ENCODE measurements at places on chromosomes 12 and 14.

GRCh38 chr12:107533218-107533617 is 152.4 kb upstream of the PWP1 start:
- no peak for DNase-seq

DNA sequence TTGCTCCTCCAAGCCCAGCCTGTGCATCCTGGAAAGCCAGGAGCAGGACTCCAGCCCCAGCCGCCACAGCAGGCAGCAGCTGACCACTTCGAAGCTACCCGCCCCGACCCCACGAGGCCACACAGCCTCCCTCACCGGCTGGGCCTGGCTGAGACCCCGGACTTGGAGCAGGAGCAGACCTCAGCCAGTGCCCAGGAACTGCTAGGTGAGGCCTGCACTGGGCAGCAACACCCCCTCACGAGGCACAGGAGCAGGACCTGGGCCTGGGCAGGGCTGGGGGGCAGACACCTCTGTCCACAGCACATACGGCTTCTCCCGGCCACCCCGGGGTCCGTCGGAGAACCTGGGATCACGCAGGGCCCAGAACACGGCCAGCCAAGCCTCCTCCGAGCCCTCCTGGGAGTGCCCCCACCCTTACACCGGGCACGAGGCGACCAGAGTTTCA is 137.4 kb upstream of the C14orf180 start:
- DNase-seq: no peak

- DNase-seq: no peak
Measured at GRCh38 chr12:62732861-62733427, 202.0 kb downstream of the PPM1H start.

- no peak for DNase-seq
Measured at GRCh38 chr14:53265025-53265424, 111.9 kb upstream of the DDHD1 start.

DNA sequence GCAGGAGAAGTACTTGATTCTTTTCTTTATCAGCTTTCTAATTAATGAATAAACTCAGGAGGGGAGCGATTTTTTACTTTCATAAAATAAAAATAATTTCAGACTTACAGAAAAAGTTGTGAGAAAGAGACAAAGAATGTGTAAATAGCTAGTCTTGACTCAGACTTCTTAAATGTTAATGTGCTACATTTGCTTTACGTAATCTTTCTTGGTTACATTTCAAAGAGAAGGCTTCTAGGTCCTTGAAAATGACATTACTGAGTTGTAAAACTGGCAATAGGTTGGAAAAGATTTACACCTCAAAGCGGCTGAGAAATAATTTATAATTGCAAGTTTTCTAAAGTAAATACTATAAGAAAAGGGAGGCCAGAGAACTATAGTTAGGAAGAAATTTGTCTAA is 28.6 kb downstream of the GABARAPL1 start:
- DNase-seq: no peak

- DNase-seq: no peak
Measured at GRCh38 chr14:104201496-104201895, 63.1 kb downstream of the KIF26A start.

DNA sequence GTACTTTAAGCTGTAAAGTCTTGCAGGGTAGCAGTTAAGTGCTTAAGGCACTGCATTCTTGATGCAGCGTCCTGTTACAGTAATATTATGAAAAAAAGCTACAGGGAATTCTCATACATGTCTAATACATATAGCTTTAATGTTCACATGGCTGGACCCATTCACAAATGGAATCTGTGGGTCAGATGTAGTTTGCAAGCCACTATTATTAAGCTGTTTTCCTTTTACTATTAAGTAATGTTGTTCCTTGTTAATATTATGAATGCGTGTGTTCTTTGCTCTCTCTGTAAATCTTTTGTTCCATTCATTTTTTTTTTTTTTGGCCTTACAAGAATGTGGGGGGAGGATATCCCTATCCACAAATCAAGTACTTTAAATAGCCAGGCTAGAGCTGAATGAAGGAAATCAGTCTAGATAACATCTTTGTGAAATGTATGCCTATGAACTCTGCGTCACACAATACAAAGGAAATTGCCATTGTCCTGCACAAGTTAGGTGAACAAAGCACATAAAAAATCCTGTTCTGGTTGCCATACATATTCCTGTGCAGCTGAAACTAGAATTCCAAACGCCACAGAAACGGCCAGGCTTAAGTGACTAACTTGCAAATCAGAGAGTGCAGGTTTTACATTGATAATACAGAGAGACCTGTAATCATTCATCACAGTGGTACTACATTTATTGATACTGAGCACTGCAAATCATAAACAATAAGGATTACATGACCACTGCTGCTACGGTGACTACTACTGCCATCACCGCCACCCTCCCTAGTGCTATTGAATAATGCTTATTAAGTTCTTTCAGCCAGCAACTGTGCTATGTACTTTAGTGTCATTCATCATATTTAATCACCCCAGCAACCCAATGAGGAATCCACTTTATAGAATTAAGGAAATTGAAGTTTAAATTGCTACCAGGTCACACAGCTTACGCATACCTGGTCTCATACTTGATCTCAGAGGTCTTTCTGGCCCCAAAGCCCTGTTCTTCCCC is 111.9 kb downstream of the HMGA2 start:
- no peak for DNase-seq

DNA sequence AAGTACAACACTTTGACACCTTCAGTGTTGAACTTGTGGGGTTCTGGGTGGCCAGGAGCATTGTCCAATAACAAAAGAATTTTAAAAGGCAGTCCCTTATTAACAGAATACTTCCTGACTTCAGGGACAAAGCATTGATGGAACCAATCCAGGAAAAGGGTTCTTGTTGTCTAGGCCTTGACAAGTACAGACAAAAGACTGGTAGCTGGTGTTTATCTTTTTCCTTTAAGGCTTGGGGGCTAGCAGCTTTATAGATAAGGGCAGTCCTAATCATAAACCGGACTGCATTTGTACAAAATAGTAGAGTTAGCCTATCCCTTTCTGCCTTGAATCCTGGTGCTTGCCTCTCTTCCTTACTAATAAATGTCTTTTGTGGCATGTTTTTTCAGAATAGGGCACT is 27.4 kb downstream of the FAM177A1 start:
- DNase-seq: no peak

DNA sequence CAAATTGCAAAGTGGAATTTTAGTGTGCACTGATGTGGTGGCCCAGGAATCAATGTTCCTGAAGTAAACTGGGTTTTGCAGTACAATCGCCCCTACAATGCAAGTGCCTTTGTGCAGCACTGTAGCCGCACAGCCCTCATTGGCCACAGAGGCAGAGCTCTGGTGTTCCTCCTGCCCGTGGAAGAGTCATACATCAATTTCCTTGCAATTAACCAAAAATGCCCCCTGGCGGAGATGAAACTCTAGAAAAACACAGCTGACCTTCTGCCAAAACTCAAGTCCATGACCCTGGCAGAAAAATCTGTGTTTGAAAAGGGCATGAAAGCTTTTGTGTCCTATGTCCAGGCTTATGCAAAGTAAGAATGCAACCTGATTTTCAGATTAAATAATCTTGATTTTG is 117.9 kb upstream of the PRB2 start:
- no peak for DNase-seq

- no peak for DNase-seq
Measured at GRCh38 chr12:92138144-92138543, 7.5 kb downstream of the BTG1 start.

DNA sequence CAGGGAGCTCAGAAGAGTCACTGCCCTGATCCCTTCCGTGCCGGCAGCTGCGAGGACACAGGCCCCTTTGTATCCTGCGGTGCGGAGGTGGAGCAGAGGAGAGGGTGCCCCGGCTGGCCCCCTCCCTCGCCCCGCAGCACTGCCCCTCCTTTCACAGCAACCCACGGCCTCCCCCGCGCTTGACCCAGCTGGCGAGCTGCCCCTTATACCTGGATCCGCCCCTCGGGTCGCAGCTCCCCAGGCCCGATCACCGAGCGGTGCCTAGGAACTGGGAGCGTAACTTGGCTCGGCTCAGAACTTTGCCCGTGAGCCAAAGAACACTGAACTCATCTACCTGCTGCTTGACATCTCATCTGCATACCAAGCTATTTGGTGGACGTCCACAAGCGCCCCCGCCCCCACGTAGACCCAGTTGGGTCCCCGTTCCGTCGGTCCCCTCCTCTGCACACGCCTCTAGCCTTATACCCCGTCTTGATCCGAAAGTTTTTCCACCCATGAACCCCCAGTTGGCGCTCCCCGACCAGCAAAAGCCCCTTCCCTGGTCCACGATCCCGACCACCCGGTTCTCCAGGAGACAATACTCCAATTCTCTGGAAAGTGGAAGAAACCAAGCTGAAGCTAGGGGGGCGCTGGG is 697 bp upstream of the DNAJC14 start:
- DNase-seq: no peak

GRCh38 chr12:21221778-21222177 is 90.8 kb downstream of the SLCO1B1 start:
- DNase-seq: no peak

DNA sequence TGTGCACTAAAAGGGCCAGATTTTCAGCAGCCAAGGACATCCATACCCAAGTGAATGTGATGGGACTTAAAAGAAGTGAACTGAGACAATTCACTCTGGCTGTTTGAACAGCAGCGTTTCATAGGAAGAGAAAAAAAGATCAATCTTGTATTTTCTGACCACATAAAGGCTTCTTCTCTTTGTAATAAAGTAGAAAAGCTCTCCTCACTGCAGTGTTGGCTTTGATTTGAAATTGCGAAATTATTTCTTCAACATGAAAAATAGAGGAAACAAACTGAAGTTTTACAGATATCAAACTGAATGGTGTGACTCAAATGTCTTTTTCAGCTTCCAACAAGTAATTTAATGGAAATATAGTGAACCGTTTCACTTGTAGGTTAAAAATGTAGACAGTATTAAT is 11.3 kb upstream of the KCNMB4 start:
- no peak for DNase-seq

DNA sequence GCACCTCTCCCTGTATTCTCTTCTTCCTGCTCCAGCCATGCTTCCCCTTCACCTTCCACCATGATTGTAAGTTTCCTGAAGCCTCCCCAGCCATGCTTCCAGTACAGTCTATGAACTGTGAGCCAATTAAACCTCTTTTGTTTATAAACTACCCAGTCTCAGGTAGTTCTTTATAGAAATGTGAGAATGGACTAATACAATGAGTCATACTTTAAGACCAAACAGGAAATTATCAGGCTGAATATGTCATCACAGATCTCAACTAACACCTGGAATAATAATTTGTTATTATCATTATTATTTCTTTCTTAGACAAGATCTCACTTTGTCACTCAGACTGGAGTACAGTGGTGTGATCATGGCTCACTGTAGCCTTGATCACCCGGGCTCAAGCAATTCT is 85.4 kb downstream of the KCNMB4 start:
- DNase-seq: no peak

GRCh38 chr12:121534495-121535148 is 46.2 kb downstream of the KDM2B start:
- DNase-seq: peak; percentile 57

- DNase-seq: peak; percentile 50
Measured at GRCh38 chr14:68627868-68628604, 164.8 kb downstream of the ZFP36L1 start.

DNA sequence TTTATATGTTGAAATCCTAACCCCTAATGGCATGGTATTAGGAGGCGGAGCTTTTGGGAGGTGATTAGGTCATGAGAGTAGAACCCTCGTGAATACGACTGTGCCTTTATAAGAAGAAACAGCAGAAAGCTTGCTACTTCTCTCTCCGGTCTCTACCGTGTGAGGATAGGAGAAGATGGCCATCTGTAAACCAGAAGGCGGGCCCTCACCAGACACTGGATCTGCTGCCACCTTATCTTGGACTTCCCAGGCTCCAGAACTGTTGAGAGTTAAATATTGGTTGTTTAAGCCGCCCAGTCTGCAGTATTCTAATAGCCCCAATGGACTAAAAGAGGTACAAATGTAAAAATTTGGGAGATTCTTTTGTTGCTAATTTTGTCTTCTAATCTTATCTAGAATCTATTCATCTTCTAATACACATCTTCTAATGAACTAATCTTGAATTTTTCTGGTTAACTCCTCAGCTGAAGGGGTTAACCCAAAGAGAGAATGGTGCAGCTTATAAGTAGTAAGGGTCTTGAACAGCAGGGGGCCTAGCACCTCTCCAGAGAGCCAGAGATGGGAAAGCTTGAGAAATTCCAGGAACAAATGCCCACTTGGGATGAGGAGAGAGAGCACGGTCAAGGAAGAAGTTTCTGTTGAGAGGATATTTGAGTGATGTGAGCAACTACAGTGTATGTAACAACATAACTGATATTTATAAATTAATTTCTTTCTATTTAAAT is 264.0 kb upstream of the GRIP1 start:
- DNase-seq: no peak

GRCh38 chr14:77498120-77498979 is at the start of gene ISM2:
Gene ISM2 (minus strand): TSS chr14:77498816. CDS start chr14:77498793, 23 bp downstream.
- peak; percentile 62 for DNase-seq

GRCh38 chr12:54890339-54890738 is 36.0 kb downstream of the MUCL1 start:
- no peak for DNase-seq

DNA sequence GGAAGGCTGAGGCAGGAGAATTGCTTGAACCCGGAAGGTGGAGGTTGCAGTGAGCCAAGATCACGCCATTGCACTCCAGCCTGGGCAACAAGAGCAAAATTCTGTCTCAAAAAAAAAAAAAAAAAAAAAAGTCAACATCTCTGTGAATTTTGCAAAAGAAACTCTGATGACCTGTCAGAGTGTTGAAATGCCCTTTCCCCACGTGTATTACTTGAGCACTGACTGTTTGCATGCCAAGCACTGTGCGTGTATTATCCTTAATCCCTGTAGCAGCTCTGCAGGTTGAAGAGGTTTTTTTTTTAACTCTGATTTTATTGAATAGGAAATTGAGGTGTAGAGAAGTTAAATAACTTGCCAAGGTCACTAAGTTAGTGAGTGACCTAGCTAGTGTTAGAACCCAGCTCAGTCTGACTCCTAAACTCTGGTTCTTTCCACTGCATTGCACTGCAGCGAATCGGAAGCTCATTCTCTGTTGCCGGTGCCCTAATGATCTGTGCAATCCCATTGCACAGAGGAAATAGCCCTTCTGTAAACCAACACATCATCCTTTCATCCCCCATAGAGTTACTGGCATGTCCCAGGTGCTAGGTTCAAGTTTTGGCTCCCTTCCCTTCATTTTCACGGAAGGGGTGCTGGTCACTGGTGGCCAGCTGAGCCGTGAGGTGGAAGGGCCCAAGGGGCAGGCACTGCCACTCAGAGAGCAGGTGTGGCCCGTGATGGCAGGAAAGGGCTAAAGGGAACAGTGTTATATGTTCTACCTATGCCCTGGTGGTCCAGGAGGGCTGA is 122.3 kb downstream of the EML1 start:
- DNase-seq: no peak
